ENCODE measurements at places on chromosomes 1 and 21.

DNA sequence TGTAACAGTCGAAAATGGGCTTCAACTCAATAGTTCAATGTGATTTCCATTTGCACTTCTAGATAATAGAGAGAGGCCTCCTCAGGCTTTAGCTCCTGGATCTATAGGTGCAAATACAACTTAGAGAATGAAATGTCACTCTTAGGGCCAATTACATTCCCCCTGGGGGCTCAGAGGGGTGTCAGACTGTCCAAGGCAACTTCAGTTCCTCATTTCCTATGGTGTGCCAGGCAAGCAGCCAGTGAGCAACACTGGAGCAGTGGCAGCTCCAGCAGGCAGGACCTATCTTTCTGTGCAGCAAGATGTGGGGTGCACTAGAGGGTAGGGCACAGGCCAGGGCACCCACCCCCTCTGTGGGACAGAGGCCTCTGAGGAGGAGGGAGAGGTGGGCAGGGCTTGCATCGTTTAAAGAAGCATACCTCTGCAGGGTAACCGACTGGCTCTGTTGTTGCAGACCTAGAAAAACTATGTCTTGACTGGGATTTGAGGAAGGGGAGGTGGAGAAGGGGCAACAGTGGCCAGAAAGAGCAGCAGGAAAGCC lies 97.3 kb downstream of the SUSD4 start:
- DNase-seq: no peak

GRCh38 chr1:202067188-202067974 lies 55.3 kb upstream of the GPR37L1 start:
- DNase-seq: no peak

DNA sequence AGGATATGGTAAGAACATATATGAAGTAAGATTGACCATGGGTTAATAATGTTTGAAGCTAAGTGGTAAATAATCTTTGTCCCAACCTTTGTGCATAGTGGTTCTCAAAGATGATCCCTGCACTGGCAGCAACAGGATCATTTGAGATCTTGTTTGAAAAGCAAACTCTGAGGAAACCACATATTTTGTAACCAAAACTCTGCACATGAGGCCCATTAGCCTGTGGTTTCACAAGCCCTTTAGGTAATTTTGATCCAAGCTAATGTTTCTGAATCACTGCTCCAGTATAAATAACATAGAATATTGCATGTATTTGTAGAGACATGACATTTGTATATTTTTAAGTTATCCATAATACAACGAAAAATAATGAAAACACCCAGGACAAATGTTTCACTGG lies 147.9 kb upstream of the RGS18 start:
- no peak for DNase-seq

GRCh38 chr1:225998560-225999226 lies 450 bp downstream of the SDE2 start:
- no peak for DNase-seq

GRCh38 chr1:226470921-226471866 lies 63.3 kb upstream of the PARP1 start:
- DNase-seq: no peak

Data from SW480 (cell line).